Stimulated activated CD8-positive, alpha-beta memory T cell treated with anti-CD3 and anti-CD28 coated beads, Interleukin-7, amount 100 ng/mL, for 1 hour (primary cell): ENCODE measurements at places on chromosomes 3 and 15.

- no peak for DNase-seq
Measured at GRCh38 chr3:294096-294495, 97.5 kb downstream of the CHL1 start.

GRCh38 chr3:152317184-152317583 is 48.5 kb downstream of the MBNL1 start:
- DNase-seq = no peak

- DNase-seq = no peak
Measured at GRCh38 chr15:66063147-66063546, 190.4 kb downstream of the MEGF11 start.

GRCh38 chr3:188889054-188889491 is 282.7 kb upstream of the TPRG1 start:
- DNase-seq = no peak

DNA sequence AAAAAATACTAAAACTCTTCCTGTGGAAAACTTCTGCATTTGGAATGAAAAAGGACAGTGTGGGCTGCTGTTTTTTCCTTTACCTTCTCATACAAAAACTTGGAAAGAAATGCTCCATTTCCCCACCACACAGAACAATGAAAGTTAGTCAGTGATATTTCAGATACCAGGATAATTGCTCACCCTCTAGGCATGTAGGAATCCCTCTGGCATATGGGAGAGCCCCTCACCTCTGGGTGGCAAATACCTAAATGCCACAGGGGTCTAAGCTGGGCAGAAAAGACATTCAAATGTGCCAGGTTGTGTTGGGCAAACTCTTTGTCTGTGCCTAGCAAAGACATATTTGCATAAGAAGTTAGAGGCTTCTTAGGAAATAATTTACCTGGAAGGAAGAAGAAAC is 560.3 kb upstream of the NR2F2 start:
- no peak for DNase-seq

DNA sequence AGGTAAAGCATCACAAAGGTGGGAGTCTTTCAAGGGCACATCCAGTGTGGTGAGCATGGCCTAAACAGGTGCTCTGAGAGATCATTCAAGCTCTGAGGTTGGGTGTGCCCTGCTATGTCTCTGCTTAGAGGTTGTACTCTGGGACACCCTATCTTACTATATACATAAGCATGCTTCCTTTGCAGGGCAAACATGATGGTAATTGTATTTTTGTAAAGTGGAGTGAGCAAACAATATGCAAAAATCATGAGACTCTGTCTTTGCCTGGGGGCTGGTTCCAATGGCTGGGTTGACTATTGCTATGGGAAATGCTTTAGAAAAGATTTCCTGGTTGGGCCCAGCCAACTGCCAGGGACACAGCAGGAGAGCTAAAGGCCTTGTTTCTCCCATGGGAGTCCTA is 315.1 kb upstream of the TLE3 start:
- DNase-seq = no peak

DNA sequence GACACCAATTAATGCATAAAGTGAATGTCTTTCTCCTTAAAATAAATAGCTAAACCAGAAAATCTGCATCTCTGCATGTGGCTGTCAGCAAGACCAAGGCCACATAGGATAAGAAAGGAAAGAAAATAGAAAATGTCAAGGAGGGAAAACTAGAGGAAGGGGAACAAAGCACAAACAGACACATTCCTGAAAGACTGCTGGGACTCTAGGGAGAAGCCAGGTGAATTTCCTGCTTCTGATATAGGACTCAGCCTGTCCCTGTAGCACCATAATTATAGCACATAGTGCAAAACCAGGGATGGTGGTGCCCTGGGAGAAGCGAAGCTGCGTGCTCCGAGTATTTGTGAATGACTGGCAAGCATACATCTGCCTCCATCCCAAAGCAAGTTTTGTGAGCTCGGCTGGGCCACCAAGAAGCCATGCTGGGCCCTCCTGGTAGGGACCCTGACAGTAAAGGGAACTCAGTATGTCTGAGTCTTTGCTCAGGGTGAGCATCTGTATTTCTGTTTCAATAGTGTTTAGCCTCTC is 14.2 kb downstream of the FSTL1 start:
- DNase-seq = no peak

DNA sequence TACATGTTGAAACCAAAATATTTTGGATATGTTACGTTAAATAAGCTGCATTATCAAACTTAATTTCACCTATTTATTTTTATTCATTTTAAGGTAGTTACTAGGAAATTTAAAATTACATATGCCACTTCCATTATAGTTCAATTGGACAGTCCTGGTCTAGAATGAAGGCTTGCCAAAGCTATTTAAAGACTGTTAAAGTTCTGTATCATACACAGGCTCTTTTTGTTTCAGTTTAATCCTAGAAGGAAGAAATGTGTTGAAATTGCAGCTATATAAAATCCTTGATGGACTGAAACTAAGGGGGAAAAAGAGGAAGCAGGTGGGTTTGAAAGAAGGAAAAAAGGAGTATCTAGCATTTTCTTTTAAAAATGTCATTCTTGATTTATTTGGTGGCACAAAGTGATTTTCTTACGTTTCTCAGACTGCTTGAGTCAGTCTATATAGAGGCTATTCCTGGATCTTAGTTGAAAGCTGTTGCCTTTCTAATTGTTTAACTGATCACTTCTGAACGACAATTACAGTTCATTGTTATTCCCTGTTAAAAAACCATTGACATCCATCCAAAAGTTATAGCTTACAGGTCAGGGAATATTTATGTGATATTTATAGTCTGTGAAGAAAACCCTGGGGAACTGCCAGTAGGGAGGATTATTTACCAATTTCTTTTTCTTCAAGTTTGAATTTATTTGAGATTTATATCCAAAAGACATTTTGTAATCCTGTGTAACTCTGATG is 195.0 kb downstream of the RORA start:
- DNase-seq = no peak

DNA sequence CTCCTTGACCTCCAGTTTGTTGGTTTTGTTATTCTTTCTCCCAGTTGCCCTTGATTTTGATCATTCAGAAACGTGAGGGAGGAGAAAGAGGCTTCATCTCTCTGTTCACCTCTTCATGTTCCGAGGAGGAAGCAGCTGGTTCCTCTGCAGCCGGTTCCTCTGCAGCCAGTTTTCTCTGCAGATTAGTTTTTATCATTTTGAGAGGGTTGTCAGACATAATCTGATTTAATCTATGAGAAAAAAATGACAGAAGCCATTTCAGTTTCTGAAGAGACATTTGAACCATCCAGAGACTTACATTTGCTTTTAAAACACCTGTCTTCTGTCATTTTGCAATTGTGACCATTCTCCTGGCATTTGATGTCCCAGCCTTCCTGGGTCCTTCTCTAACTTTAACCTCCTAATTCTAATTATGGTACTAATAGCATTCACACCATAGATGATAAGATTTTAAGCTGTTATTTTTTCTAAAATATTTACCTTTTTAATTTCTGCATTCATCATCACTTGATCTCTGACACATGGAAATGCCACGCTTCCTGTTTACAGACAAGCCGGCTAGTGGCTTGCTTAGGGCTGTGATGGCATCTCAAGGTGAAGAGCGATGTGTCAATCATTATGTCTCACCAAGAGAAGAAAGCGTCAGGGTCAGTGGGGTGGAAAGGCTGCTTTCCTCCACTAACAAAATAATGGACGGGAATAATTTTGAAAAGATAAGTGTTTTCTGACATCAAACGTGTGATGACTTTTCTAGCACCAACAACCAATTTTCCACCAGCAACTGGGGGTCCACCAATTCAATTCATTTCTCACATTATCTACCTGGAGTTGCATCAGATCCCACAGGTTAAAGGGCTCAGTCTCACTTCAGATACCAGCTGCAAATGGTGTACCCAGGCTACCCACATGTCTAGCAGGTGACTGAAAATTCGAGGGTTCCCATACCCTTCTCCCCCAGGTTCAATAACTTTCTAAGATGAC is 76.4 kb downstream of the CHRNA7 start:
- DNase-seq = no peak

GRCh38 chr15:71409541-71409940 is 294.3 kb downstream of the THSD4 start:
- no peak for DNase-seq

- no peak for DNase-seq
Measured at GRCh38 chr3:100029052-100029451, 85.2 kb downstream of the FILIP1L start.

DNA sequence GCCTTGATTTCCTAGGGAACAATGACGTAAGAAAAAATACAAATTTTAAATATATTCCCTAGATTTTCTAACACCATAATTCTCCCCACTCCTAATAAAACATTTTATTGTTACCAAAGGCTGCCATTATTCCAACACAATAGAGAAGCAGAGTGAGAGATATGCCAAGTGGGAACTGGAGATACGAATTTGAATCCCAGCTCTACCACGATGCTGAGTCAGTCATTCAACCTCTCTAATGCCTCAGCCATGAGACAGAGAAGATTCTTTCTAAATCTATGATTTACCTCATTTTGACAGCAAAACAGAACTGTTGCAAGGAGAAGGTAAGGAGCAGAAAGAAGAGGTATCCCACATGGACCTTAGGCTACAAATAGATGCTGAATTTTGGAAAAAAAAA is 112.5 kb downstream of the IGF2BP2 start:
- no peak for DNase-seq

DNA sequence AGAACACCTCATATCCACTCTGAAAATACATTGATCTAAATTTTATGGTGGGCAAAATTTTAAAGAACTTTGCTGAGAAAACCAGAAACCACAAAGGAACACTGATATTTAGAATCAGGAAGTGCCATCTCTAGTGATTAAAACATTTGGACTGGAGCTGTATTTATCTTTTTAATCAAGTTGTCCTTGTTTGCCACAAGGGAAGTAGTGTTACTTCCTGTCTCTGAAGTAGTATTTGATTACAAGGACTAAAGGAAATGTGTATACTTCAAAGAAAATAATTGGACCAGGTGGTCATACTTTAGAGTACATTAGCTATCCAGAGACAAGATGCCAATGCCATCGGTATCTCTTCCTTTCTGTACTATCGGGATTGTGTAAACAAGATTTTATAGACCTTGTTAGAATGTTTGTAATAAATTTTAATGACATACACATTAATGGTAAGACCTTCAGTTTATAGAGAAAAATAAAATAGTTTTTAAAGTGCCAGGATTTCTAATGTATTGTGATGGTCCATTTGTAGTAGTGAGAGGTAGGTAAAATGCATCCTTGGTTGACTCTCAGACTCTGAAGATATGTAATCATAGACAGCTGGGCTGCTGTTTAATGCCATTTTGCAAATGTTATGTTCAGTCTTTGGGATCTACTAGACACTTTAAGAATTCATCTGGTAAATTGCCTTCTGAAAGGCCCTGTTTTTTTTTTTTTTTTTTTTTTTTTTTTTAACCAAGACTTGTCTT is 131.9 kb downstream of the B3GALNT1 start:
- DNase-seq = no peak

DNA sequence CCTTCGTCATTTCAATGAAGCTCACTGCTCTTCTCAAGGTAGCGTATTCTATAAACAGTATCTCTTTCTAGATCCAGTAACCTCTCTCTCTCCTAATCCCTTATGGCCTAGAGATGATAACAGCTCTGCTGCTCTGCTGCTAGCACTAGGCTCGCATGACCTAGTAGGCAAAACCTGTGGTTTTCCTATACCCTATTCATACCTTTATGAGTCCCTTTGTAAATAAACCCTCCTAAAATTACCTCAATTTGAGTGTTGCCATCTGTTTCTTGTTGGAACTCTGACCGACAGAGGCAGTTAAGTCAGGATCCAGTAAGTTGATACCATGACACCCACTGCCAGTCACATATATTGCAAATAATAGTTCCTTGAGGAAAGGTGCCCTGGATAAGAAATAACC is 7.3 kb downstream of the CCDC14 start:
- DNase-seq = no peak

DNA sequence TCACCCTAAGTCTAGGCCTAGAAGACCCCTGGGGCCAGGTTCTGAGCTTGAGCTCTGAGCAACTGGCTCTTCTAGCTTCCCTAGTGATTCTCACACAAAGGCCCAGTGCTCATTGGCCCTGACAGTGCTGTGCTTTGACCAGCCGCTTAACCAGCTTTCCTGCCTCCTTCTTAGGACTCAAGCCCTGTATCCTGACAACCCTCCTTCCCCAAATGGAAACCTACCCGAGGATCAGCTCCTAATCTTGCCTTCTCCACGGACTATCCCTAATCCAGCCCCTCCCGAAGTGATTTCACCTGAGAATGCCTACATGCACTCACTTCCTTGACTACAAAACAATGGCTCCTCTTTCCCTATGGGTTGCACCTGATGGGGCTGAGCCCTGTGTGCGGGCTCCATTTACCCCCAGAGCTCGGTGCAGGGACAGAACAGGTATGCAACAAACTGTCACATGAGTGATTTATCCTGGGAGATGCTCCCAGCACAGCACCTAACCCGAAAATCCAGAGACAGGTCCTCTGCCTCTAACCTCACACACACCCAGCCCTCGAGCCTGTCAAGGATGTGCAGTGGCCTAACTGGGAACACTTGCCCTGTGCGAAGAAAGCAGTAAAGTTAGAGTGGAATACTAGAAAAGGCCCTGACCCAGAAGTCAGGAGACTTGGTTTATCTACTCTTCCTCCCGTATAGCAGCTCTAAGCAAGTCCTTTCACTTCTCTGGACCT is 2.3 kb downstream of the MEGF11 start:
- DNase-seq = no peak

- no peak for DNase-seq
Measured at GRCh38 chr3:128235207-128235926, 82.1 kb downstream of the EEFSEC start.

DNA sequence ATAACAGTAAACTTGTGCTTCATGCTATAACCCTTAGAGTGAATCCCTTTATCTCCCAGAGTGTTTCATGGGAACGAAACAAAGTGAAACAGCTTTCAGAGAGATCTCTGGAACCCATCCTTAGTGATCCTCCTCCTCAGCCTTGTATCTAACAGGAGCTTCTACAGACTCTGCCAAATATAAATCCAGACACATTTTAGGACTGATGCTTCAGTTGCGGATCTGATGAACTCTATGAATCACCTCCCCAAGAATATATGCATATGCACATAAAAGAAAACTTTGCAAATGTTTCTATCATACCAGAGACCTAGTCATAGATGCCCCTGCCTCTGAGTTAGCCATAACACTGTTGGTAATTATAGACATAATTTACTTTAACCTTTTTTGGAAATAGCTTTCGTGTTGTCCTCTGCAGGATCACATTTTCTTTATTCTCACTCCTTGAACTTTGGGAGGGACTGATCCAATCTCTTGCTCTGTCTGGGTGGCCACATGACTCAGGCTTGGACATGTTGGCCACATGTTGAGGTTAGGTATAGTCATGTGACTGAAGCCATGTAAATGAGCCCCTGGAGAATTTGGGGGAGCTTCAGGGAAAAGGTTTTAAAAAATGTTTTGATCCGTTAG is 306.4 kb upstream of the CNTN3 start:
- DNase-seq = no peak

DNA sequence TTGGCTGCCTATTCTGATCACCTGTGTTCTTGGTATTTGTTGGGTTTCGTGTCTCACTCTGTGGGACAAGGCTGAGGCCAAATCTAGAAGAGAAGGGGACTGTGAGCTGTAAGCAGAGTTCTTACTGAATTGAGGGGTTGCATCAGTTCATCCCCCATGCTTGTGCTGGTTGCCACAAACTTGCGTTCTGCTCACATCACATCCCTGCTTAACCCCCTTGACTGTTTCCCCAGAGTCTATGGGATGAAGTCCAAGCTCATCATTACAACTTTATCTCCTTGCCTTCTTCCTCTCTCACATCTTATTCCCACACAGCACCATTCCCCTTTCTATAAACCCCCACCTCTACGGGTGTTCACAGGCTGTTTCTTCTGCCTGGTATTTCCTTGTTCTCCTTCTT is 143.8 kb upstream of the ABHD17C start:
- DNase-seq = no peak
